ENCODE measurements at places on chromosomes 11 and 22.

DNA sequence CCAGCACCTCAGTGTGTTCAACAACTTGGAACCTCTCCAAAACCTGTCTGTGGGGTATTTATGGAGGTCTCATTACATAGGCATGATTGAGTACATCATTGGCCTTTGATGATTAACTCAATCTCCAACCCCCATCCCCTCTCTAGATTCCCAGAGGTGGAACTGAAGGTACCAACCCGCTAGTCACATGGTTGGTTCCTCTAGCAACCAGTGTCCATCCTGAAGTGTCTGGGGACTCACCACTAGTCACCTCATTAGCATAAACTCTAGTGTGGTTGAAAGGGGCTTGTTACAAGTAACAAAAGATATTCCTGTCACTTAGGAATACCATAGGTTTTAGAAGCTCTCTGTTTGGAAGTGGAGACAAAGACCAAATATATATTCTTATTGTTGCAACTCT lies 40.3 kb downstream of the SIK2 start:
- no peak for DNase-seq

- no peak for DNase-seq
These were observed 15.5 kb upstream of the RASD2 start for GRCh38 chr22:35524966-35525686.

GRCh38 chr11:128690665-128691101 lies 3.2 kb upstream of the FLI1 start:
- no peak for DNase-seq

DNA sequence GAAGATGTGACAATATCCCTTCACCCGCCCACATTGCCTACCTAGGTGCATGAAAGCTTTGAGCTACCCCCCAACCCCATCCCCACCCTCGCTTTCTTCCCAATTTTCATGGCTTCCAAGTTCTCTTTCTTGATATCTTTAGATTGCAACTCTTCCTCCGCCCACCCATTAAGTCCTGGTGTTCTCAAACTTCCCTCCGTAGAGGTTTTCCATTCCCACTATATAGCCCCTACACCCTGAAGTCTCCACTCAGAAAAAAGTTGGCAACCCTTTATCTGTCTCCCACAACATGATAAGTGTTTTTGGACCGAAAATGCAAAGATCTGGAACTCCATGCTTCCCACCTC lies 572 bp downstream of the ZNF70 start:
- no peak for DNase-seq

GRCh38 chr22:36385491-36386350 lies 2.0 kb downstream of the MYH9 start:
- DNase-seq = no peak

DNA sequence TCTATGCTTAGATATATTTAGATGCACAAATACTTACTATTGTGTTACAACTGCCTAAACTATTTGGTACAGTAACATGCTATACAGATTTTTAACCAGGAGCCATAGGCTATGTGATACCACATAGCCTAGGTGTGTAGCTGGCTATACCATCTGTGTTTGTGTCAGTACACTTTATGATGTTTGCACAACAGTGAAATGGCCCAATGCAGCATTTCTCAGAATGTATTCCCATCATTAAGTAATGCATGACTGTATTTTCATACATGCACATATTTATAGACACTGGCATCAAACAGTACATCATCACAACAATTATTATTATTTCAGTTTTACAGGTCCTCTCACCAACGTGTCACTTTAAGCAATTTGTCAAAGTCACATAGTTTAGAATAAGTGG lies 979.5 kb upstream of the TENM4 start:
- DNase-seq = no peak

GRCh38 chr11:35839368-35840161 lies 104.3 kb upstream of the LDLRAD3 start:
- DNase-seq = no peak

DNA sequence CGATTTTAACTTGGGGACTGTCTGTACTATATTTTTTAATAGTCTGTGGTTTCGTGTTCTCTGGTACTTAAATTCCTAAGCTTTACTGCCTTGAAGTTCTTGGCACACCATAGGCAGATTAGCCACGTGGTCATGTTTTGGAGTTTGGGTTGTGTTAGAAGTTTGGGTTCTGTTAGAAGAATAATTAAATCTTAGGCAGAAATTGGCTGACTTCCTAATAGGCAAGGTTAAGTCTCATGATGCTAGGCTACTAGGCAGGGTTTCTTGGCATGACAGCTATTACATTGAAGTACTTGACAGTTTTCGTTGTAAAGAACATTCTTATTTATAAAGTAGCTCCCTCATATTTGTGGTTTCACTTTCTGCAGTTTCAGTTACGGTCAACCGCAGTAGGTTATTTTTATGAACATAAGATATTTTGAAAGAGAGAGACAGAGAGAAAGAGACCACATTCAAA lies 30.0 kb upstream of the MMP7 start:
- peak; percentile 52 for DNase-seq

GRCh38 chr11:75510004-75510722 lies 15.6 kb downstream of the GDPD5 start:
- no peak for DNase-seq

GRCh38 chr11:134581966-134582769 lies 170.1 kb upstream of the B3GAT1 start:
- no peak for DNase-seq

- DNase-seq = no peak
These were observed 320.0 kb upstream of the LRRC4C start for GRCh38 chr11:41779401-41779960.

DNA sequence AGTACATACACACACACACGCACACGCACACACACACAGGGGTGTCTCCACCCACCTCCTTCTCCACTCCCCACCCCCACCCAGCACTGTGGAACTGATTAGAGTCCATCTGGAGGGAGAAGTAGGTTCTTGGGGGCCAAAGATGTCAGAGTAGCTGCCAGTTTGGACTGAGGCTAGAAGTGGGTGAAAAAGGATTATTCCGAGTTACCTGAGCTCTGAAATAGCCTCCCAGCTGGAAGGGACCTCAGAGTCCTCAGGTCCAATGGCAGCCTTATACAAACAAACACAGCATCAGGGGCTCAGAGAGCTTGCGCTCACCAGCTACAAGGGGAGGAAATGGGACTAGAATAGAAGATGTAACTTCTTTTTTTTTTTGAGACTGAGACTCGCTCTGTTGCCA lies 20.8 kb downstream of the IL10RA start:
- DNase-seq = no peak

DNA sequence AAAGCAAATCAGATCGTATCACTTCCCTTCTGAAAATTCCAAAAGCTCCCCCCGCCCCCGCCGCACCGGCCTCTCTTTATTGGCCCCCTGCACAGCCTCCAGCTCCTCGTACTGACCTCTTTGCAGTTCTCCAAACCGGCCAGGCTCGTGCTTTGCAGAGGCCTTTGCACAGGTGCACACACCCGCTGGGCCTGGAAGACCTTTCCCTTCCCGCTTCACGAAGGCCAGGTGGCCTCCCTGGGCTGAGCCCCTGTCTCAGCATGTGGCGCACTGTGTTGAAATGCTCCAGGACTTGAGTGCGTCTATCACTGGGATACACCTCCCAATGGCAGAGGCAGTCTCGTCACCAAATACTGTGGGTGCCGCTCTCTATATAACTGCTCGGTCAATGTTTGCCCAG lies 13.2 kb upstream of the ADA2 start:
- DNase-seq = no peak

GRCh38 chr22:42396621-42397331 lies 35.4 kb downstream of the NFAM1 start:
- DNase-seq = no peak

GRCh38 chr11:95736355-95736754 lies 53.2 kb downstream of the FAM76B start:
- no peak for DNase-seq

- no peak for DNase-seq
These were observed 374.6 kb upstream of the B3GAT1 start for GRCh38 chr11:134786636-134787035.

GRCh38 chr11:62340269-62340901 lies 3.1 kb downstream of the ASRGL1 start:
- peak; percentile 5 for DNase-seq

DNA sequence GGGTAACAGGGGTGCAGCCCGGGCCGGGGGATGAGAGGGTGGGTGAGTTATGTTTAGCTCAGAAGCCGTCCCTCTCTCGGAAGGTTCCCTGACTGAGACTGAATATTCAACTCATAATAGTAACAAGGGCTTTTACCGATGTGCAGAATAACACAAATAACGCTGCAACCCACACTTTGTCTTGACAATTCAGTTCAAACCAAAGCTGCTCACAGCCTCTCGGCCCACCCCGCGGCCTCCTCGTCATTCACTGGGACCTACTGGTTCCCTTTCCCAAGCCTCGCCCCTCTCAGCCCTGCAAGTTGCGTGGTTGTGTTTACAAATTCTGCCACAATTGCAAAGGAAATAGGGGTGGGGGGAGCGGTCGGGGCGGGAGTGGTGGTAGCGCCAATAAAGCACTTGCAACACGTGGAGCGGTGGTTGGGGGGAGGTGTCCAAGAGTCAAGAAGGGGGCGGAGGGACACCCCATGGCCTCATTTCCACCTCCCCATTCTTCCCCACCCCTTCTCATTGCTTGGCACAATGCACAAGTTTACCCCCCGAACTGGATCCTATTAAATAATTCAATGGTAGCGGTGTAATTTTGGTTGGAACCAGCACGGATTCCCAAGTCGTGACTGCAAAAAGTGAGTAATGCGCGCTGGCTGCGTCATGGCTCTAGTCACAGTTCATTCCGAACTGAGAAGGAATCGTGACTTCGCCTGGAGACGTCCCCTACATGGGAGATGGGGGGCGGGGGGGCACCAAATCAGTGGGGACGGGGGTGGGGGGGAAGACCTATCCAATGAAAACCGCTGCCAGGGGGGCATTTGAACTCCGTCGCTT lies 102.0 kb upstream of the HSD17B12 start:
- DNase-seq = no peak

DNA sequence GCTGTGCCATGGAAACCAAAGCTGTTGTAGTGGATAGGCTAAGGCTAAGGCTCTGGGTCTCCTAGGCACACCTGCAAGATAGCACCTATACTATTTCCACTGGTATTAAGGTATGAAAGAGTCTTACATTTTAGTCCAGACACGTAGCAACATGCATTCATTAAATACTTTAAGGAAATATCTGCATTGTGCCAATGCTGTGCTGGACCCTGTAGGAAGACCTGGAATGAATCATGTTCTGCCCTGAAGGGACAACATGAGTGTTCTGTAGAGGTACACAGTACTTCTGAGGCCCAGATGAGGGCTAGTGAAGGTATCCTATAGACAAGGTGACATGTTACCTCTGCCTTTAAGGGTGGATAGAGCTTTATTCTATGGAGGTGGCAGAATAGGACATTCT lies 35.2 kb upstream of the RRM1 start:
- DNase-seq = no peak

- no peak for DNase-seq
These were observed 43.9 kb downstream of the KDM2A start for GRCh38 chr11:67163006-67163405.

- no peak for DNase-seq
These were observed 462.9 kb downstream of the TBC1D22A start for GRCh38 chr22:47225080-47225930.

GRCh38 chr11:2211113-2211971 lies 39.7 kb upstream of the TH start:
- DNase-seq = no peak

- no peak for DNase-seq
These were observed 113.5 kb downstream of the ARHGAP20 start for GRCh38 chr11:110598725-110599124.

DNA sequence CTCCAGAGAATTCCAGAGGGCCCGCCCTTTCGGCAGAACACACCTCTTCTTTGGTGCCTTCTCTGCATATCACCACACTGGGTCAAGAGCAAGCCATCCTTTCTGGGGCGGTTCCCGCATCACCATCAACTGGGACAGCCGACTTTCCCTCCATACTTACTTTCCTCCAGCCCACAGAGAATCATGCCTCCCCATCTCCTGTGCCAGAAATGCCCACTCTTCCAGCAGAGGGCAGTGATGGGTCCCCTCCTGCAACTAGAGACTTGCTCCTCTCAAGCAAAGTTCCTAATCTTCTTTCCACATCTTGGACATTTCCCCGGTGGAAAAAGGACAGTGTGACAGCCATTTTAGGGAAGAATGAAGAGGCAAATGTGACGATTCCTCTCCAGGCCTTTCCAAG lies 157.7 kb downstream of the C11orf91 start:
- no peak for DNase-seq

DNA sequence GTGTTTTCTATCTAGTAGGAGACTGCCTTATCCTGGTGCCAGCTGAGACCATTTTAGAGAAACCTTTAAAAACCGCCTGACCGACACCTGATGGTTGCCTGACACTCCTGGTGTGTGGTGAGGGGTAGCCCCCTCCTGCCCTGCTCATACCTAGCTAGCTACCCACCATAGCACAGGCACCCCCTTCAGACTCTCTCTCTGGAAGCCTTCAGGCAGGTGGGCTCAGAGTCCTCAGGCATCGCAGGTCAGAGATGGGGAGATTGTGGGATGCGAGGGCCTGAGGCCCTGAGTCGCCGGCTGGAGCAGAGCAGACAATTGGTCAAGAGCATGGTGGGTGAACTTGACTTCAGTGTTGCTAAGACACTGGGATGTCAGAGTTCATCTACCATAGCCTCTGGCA lies 424.6 kb downstream of the BRD1 start:
- no peak for DNase-seq

DNA sequence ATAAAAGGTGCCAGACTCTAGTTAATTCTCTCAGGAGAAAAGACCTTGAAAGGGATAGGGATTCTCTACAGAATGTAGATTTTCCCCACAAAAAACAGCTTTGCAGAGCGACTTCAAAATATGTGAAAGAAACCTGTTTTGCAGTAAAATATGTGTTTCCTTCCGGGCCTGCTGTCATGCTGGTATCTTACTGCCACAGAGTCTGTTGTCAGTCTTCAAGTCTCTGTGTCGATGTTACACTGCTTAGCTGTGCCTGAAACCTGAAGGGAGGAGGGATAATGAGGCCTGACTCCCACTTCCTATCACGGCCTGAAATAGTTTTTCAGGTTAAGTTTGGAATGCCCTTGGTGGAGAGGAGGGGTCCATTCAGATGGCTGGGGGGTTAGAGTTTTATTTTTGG lies 1.7 kb upstream of the DGCR2 start:
- no peak for DNase-seq

- no peak for DNase-seq
These were observed at the start of gene PTPMT1 for GRCh38 chr11:47565340-47566148. Gene PTPMT1, plus strand, starts transcription at chr11:47565599. Its CDS starts 24 bp downstream, at chr11:47565623.

DNA sequence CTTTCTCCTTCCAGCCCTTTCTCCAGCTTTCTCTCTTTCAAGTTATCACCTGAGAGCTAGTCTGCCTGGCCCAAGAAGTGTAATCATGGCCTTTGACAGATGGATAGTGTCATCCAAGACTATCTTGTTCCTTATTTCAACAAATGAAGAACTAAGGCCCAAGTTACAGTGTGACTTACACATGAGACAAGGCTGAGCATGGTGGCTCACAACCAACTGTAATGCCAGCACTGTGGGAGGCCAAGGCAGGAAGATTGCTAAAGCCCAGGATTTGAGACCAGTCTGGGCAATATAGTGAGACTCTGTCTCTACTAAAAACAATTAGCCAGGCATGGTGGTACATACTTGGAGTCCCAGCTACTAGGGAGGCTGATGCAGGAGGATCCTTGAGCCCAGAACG lies 3.7 kb upstream of the RANGAP1 start:
- no peak for DNase-seq

Data from AG09309 (cell line).